ENCODE measurements at places on chromosomes 3 and 15.

DNA sequence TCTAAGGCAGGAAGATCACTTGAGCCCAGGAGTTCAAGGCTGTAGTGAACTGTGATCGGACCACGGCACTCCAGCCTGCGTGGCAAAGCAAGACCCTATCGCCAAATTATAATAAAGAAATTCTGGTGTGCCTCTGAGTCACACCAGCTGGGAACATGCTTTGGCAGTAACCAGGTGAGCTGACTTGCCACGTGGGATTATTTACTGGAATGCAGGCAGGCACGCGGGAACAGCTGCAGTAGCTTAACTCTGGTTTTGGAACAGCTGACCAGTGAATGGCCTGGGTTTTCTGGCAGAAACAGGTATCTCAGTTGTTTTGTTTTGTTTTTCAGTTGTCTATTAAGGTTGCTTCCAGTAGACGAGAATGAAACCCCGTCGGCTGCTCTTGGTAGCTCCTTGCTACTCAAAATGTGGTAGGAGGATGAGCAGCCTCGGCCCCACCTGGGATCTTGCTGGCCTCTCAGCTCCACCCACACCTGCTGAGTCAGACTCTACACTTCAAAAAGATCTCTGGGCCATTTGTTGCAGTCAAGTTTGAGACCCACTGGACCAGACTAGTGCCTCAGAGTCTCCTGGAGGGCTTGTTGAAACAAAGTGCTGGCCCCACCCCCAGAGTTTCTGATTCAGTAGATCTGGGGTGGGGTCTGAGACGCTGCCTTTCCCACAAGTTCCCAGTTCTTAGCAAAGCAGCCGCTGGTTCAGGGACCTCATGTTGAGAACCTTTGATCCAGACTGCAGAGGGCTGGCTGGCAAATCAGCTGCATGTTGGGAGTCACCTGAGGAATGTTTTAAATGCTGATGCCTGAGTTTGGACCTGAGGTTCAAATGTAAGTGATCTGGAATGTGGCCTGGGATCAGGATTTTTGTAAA lies 26.6 kb downstream of the IDH2 start:
- no peak overlapping the region for H3K27ac ChIP-seq
- peaks cover 6% of the 10 kb centered on the region for H3K4me1 ChIP-seq
- no peak overlapping the region for H3K4me3 ChIP-seq
- no peaks in the 10 kb centered on the region for H3K27me3 ChIP-seq
- DNase-seq = no peak

- peak within 1 kb of the TSS; percentile 83 for H3K4me3 ChIP-seq
- peak within 1 kb of the TSS; percentile 89 for H3K27ac ChIP-seq
- H3K27me3 ChIP-seq = no peaks in the 10 kb centered on the region
- H3K36me3 ChIP-seq = no peaks in the 10 kb centered on the region
- peaks cover 3% of the 10 kb centered on the region for H3K4me1 ChIP-seq
Observed at GRCh38 chr3:191329654-191330529, at the start of gene UTS2B. TSS of gene UTS2B (minus strand) at chr3:191330526. CDS start at chr3:191282189, 48,337 bp downstream.

DNA sequence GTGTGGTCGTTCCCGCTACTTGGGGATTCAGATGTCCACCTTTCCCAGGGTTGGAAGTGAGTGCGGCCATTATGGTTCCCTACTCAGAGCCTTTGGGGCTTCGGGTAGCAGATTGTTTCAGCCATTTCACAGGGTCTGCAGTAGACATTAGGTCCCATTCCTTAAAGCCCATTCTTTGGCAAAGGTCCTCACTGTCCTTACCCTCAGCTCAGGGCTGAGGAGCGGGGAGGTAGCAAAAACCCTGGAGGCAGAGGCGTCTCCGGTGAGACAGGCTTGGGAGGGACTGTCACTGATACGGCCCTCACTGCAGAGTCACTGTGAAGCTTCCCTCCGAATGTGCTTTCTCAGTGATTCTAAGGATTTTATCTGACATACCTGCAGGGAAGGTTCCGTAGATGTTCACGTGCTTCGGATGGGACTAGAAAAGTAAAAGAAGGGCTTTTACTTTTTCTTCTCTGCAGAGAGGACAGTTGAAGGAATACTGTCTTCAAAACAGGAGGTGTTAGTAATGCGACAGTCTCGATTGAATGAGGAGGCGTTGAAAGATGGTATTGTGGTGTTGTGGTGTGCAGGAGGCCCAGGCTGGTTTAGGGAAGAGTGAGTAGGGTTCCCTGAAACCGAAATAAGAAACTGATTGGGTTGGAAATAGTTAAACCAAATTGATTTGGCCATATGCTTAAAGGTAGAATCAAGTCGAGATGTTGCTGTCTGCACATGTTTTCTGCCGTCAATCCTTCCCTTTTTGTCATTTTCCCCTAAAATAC lies 630 bp downstream of the ATP6V1A start:
- peak overlapping the region; percentile 98 for H3K4me3 ChIP-seq
- peak; percentile 14 for DNase-seq
- H3K36me3 ChIP-seq = no peaks in the 10 kb centered on the region
- H3K4me1 ChIP-seq = peaks cover 5% of the 10 kb centered on the region
- H3K27ac ChIP-seq = peak overlapping the region; percentile 100
- H3K27me3 ChIP-seq = no peaks in the 10 kb centered on the region

- H3K4me1 ChIP-seq = peaks cover 5% of the 10 kb centered on the region
- DNase-seq = peak; percentile 59
- no peak overlapping the region for H3K4me3 ChIP-seq
Observed at GRCh38 chr3:117016378-117016777, 306.8 kb downstream of the TUSC7 start.

GRCh38 chr3:73448041-73448440 lies 176.7 kb downstream of the PDZRN3 start:
- DNase-seq = no peak
- no peaks in the 10 kb centered on the region for H3K4me1 ChIP-seq
- H3K36me3 ChIP-seq = no peaks in the 10 kb centered on the region
- peak overlapping the region; percentile 4 for H3K27ac ChIP-seq
- H3K4me3 ChIP-seq = no peak overlapping the region
- H3K27me3 ChIP-seq = peaks cover 2% of the 10 kb centered on the region

DNA sequence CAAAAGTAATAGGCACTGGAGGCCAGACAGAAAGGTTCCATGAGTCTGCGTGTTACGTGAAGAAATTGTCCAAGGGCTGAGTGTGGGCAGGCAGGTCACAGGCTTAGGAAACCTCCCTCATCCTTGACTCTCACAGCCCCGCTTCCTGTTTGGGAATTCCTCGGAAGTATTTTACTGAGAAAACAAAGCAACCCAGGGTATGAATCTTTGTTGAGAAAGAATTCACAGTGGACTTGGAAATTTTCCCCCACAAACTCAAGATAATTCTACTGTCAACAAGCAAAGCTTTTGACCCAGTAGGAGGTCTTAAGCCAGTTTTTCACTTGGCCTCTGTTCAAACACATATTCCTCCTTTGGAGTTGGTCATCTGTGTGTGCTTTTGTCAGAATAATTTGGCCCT lies 377.1 kb upstream of the TPM1 start:
- H3K27me3 ChIP-seq = no peaks in the 10 kb centered on the region
- H3K36me3 ChIP-seq = no peaks in the 10 kb centered on the region
- no peak overlapping the region for H3K4me3 ChIP-seq
- DNase-seq = no peak
- no peaks in the 10 kb centered on the region for H3K4me1 ChIP-seq
- peak overlapping the region; percentile 15 for H3K27ac ChIP-seq

- no peak overlapping the region for H3K4me3 ChIP-seq
- no peak overlapping the region for H3K27ac ChIP-seq
- H3K27me3 ChIP-seq = no peaks in the 10 kb centered on the region
- no peak for DNase-seq
- H3K36me3 ChIP-seq = no peaks in the 10 kb centered on the region
Observed at GRCh38 chr15:57694279-57694678, 12.2 kb upstream of the POLR2M start.

DNA sequence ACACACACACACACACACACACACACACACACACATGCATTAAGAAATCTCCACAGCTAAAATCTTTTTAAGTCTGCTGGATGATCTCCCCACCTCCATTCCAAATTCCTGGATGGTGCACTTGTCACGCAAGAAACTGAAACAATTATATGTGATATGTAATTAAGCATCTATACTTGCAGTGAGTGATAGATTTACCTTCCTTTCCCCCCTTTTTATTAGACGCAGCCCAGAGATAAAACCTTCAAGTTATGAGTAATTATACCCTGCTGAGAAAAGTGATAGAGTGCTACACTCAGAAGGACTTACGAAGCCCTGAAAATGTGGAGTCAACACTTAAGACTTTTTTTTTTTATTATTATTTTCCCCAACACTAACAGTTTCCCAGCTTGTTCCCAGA lies 255.2 kb downstream of the LSAMP start:
- H3K4me1 ChIP-seq = no peaks in the 10 kb centered on the region
- H3K4me3 ChIP-seq = no peak overlapping the region
- H3K27ac ChIP-seq = no peak overlapping the region
- H3K27me3 ChIP-seq = no peaks in the 10 kb centered on the region
- DNase-seq = no peak
- H3K36me3 ChIP-seq = no peaks in the 10 kb centered on the region

DNA sequence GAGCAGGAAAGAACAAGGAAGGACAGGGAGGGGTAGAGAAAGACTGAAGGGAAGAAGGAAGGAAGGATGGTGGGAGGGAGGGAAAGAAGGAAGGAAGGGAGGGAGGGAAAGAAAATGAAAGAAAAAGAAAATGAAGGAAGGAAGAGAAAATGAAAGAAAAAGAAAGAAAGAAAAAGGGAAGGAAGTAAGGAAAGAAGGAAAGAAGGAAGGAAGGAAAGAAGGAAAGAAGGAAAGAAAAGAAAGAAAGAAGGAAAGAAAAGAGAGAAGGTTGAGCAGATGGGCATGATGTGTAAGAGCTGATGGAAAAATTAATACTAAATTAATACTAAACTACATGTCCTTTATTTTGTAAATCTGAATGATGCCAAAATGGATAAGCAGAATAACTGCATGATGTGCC lies 418.3 kb upstream of the CDIN1 start:
- H3K4me1 ChIP-seq = no peaks in the 10 kb centered on the region
- no peak overlapping the region for H3K27ac ChIP-seq
- H3K27me3 ChIP-seq = no peaks in the 10 kb centered on the region
- no peaks in the 10 kb centered on the region for H3K36me3 ChIP-seq
- DNase-seq = no peak

GRCh38 chr3:152328841-152329240 lies 60.1 kb downstream of the MBNL1 start:
- H3K27me3 ChIP-seq = no peaks in the 10 kb centered on the region
- H3K4me1 ChIP-seq = no peaks in the 10 kb centered on the region
- no peak overlapping the region for H3K27ac ChIP-seq
- no peak for DNase-seq
- no peaks in the 10 kb centered on the region for H3K36me3 ChIP-seq
- H3K4me3 ChIP-seq = no peak overlapping the region

GRCh38 chr3:117045143-117045542 lies 335.6 kb downstream of the TUSC7 start:
- H3K4me1 ChIP-seq = no peaks in the 10 kb centered on the region
- H3K4me3 ChIP-seq = no peak overlapping the region
- H3K36me3 ChIP-seq = no peaks in the 10 kb centered on the region

GRCh38 chr3:7393944-7394605 lies 533.2 kb downstream of the GRM7 start:
- no peak for DNase-seq
- no peaks in the 10 kb centered on the region for H3K36me3 ChIP-seq
- no peak overlapping the region for H3K27ac ChIP-seq
- H3K27me3 ChIP-seq = no peaks in the 10 kb centered on the region
- no peaks in the 10 kb centered on the region for H3K4me1 ChIP-seq

DNA sequence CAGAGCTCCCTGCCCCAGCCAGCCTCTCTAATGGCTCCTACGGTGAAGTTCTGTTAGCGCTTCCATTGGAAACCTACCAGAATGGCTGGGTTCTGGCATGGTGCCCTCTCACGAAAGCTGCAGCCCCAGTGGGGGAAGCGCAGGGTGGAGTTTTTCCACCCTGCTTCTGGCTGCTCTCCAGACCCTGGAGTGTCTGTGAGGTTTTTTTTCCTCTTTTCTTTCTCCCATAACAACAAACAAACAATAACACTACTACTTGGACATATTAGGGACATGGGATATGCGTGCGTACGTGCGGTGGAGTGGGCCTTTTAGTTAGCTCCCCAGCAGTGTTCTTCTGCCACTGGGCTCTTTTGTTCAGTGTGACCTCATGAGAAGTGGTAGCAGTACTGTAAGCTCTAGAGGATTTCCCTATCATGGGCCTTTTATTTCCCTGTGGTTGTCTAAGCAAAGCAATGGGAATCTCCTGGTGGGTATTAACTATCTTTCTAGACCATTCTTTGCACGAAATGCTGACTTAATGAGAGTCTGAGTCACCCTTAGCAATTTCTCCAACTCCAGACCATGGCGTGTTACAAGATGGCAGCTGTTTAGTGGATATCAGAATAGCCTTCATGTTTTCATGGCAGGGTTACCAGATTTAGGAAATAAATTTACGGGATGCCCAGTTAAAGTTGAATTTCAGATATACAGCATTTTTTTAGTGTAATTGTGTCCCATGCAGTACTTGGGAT lies 161.9 kb downstream of the FNDC3B start:
- H3K4me1 ChIP-seq = peaks cover 8% of the 10 kb centered on the region
- DNase-seq = peak; percentile 91
- H3K4me3 ChIP-seq = no peak overlapping the region
- peak overlapping the region; percentile 74 for H3K27ac ChIP-seq
- no peaks in the 10 kb centered on the region for H3K27me3 ChIP-seq
- no peaks in the 10 kb centered on the region for H3K36me3 ChIP-seq

DNA sequence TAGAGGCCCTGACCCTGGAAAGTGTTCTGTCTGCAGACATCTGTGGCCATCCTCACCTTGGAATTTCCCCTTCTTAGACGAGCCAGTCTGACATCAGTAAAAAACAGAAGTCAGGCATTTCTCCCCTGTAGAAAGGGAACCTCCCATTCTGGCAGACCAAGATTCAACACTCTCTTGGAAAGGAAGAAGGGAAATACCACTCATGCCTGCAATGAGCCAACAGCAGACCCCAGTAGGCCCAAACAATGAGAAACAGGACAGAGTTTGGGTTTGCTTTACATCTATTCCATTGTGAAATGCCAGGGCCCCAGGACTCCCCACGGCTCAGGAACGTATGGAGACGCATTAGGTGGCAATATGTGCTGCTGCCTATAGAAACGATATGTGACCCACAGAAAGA lies 264.0 kb upstream of the NSMCE3 start:
- DNase-seq = no peak
- H3K4me3 ChIP-seq = no peak overlapping the region
- H3K27ac ChIP-seq = no peak overlapping the region

DNA sequence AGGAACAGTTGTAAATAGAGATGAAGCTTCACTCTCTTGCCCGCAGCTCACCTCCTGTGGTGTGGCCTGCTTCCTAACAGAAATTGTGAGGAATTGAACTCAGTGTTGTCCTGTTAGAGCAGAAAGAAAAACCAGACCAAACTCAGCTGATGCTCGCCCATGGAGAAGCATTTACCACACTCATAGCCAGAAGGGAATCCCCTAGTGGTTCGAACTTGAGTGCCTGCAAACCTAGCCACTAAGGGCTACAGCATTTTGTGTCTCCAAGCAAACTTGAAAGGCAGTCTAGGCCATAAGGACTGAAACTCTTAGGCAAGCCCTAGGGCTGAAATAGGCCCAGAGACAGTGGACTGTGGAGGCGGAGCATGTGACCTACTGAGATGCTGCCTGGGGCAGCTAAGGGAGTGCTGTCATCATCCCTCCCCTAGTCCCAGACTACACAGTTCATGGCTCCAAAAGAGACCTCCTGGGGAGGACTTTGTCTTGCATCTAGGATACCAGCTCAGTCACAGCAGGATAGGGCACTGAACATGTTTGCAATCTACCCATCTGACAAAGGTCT lies 44.5 kb upstream of the MCTP2 start:
- no peak overlapping the region for H3K27ac ChIP-seq
- no peak overlapping the region for H3K4me3 ChIP-seq
- no peaks in the 10 kb centered on the region for H3K4me1 ChIP-seq

GRCh38 chr15:66993874-66994696 lies 71.3 kb upstream of the SMAD3 start:
- no peak for DNase-seq
- no peak overlapping the region for H3K27ac ChIP-seq
- H3K27me3 ChIP-seq = no peaks in the 10 kb centered on the region
